ENCODE measurements at places on chromosomes 3 and 15.

GRCh38 chr3:32288819-32289218 lies 50.3 kb downstream of the CMTM8 start:
- peak; percentile 64 for DNase-seq

GRCh38 chr15:67148196-67148701 lies 82.8 kb downstream of the SMAD3 start:
- no peak for DNase-seq

DNA sequence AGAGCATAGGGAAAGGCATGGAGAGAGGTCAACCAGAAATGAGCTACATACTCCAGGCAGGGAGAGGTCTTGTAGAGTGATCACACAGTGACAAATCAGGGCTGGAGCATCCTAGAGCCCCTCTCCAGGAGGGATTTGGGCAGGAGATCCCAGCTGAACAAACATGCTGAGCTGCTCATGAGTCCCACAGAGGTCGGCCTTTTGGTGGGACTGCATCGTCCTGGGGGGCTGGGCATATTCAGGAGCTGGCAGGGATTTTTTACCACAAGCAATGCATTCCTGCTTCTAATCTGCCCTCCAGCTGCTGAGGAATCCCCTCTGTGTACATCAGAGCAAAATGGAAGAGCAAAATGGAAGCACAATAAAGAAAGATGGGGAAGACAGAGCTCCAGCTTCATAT lies 94.9 kb downstream of the NTRK3 start:
- no peak for DNase-seq

GRCh38 chr3:71744738-71745137 lies 8.9 kb upstream of the GPR27 start:
- no peak for DNase-seq

GRCh38 chr3:101828276-101828675 lies 21.0 kb upstream of the NFKBIZ start:
- no peak for DNase-seq

DNA sequence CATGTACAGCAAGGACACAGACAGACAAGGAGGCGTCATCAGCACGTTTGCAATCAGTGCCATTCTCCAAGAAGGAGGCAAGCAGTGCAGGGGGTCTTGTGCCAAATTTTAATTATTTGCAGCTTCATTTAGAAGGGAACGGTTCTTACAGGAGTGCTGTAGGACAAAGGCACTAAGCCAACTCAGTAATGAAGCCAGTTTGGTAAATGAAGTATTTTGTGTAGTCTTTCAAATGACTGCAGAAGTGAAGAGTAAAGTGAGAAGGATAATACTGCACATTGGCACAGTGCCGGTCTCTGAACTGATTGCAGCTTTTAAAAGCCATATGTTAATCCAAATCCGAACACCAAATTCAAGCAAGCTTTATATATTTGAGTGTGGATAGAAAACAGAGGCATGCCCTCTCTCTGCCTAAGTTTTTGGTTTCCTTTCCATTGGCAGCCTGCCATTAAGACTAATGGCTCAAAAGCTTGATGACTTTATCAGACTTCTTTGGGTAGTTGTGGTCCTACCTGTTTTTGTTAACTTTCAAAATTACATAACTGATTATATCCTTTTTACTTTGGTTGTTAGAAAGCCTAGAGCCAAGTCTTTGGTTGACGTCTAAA lies 101.3 kb downstream of the SENP2 start:
- DNase-seq, result no peak

- DNase-seq, result no peak
Measured at GRCh38 chr15:68794307-68794706, 26.4 kb downstream of the ANP32A start.

- DNase-seq, result no peak
Measured at GRCh38 chr3:25558796-25559195, 105.9 kb downstream of the TOP2B start.

DNA sequence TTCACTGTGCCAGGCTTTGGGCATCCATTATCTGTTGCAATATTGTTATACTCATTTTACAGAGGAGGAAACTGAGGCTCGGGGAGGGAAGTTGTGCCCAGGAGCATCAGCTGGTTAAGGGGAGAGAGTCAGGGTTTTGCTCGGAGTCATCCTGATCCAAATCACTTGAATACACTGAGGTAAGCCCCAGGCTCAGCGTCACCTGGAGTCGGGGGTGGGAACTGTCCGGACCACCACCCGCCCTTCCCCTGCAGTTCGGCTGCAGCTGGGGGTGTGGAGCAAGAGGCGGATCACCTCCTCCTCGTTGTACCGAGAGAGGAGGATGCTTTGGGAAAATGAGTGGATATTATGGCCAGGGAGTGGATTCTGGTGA lies 646 bp downstream of the HRH1 start:
- no peak for DNase-seq

- DNase-seq, result no peak
Measured at GRCh38 chr15:57752436-57752835, 45.9 kb downstream of the POLR2M start.

DNA sequence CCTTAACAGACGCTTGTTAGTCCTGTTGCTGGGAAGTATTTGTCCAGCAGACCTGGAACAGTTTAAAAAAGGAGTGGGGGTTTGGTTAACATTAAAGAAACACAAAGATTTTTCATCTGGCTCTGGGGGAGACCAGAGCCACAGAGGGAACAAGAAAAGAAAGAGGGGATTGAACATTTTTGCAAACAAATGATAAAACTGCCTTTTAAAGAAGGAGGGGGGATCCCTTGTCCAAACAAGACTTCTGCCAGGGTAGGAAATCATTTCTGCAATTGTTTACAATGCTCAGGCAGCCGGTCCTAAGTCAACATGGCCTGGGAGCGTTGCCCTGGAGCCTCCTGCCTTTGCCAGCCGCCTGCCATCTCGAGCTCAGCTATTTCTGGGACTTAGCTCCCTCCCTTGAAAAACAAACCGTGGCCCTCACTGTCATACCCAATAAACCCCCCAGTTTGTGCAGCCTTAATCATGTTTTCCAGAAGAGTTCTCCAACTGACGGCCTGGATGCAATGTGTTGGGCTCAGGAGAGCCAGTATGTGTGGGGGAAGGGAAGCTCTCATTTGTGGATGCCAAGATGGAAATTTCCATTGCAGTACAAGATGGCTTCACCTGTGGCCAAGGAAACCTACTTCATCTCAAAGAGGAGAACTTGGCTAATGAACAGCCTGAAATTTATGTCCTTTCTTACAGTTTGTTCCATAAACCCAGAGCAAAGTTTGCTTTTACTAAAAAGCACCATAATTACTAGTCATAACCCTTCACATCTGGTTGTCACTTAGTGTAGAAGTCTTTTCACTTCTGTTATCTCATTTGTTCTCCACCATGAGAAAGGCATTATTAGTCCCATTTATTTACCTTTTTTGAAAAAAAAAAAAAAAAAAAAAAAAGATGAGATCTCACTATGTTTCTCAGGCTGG lies 75.9 kb upstream of the RNU6-1 start:
- no peak for DNase-seq

GRCh38 chr3:47581422-47581821 lies 2.8 kb upstream of the CSPG5 start:
- no peak for DNase-seq

- no peak for DNase-seq
Measured at GRCh38 chr3:193637831-193638230, 44.8 kb downstream of the OPA1 start.

GRCh38 chr3:72082186-72082715 lies 297.3 kb upstream of the PROK2 start:
- no peak for DNase-seq

GRCh38 chr3:36904641-36905040 lies 40.2 kb downstream of the TRANK1 start:
- DNase-seq, result no peak

DNA sequence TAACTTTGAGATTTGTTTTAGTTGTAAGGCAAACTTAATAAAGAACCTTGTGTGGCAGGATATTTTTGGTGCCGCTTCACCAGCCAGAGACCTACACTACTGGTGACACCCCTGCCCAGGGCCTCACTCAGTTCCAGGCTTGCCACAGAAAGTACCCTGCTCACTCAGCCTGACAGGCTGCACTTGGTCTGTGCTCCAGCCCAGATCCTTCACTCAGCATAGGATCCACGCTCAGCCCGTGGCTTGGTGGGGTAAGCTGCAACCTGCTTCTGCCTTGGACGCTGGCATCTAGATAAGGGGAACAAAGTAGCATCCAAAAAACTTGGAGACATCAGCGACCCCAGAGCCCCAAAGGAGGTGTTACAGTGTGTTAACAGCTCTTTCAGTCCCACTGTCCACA lies 825.5 kb downstream of the EPHA3 start:
- DNase-seq, result no peak

- no peak for DNase-seq
Measured at GRCh38 chr3:108051005-108051404, 39.8 kb downstream of the CD47 start.

GRCh38 chr15:38991126-38991525 lies 426.5 kb upstream of the RASGRP1 start:
- DNase-seq, result no peak

- no peak for DNase-seq
Measured at GRCh38 chr15:43095243-43095642, 10.6 kb downstream of the UBR1 start.

DNA sequence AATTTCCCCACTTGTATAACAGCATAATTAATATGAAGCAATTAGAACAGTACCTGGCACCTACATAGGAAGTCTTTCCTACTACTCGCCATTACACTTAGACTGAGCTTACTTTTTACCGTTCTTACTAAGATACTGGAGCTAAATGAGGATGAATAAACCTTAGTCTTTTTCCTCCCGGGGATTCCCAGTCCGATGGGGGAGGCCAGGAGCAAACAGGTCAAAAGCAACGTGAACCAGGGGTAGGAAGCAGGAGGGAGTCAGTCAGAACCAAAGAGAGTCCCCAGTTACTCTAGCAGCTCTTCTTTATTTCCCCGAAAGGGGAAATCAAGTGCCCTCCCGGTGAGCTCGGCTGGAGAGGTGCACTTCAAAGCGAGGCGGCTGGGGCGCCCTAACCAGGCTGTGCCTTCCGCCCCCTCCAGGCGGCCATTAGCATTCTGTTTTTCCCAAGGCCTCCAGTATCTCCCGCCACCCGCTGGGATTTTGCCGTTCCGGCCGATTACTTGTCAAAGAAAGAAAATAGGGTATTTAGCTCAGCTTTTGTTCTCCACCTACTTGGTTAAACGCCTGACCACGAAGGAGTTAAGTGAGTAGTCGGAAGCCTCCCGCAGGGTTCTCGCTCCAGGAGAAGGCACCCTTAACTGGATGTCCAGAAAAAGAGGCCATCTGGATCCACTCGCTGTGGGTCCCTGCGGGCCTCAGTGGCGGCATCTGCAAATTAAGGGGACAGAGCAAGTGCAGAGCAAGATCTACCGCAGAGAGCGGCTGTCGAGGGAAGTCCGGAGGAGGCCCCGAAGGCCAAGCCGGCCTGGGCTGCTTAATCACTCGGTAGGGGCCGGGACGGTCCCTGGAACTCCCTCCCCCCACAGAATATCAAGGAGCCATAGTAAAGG lies 6.3 kb upstream of the EOMES start:
- no peak for DNase-seq

DNA sequence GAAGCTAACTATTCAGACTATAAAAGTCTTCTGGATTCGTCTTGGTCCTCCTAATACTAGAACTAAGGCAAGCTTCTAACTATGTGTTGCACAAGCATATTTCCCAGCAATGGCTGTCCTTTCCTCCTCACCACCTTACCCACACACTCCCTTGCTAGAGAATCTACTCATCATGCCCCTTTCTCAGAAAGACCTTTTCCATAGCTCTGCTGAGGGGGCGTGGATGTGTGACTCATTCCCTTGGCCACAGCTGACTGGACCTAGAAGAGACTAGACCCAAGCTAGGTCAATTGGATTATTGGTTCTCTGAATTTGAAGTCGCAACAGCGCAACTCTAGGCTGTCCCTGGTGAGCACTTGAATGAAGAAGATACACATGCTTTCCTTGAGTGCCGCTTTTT lies 47.1 kb downstream of the ERC2 start:
- DNase-seq, result no peak

DNA sequence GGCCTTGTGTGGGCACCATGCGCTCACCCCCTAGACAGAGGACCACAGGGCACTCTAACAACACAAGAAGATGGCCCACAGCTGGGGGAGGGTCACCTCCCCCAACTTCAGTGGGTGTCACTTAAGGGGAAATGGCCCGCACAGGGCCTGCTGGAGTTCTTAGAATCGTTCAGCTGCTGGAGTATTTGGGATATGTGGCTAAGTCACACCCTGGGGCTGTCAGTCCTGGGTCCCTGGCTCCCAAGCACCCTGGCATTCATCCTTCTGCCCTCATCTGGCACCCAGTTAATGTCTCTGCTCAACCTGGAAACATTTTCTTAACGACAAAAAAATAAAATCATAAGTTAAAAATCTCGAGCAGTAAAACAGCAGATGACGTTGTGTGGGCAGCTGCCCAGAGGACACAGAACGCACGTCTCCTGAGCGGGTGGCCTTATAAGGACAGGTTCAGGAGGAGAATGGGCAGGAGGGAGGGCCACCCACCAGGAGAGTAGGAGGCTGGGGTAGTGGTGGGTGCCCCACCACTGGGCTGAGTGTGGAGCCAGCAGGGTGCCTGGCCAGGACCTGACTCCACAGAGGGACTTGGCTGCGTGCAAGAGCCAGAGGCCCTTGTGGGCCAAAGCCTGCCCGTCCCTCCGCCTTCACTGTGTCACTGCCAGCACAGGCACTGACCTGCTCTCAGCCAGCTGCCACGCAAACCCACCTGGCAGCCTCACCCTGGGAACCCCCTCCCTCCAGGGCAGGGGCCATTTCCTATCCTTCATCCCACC lies 11.5 kb downstream of the KBTBD13 start:
- no peak for DNase-seq

DNA sequence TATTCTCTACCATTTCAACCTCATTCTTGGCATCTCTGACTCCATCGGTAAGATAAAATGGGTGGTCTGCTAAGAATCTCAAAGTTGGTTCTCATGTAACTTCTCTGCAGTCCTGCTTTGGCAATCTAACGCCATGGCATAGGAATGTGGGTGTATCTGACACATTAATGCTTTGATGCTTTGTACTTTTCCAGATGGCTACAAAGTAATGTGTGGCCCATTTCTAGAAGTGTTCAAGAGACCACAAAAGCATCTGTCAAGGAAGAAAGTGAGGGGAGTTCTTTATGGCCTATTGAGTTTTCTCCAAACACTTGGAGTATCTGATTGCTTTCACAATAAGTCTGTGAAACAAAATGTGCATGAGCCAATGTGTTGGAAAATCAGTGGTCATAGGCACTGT lies 339.9 kb upstream of the TGFBR2 start:
- no peak for DNase-seq

- DNase-seq, result no peak
Measured at GRCh38 chr3:181711325-181712135, at the start of gene SOX2. TSS of gene SOX2 (plus strand) at chr3:181711925. CDS start at chr3:181712361, 436 bp downstream.

GRCh38 chr3:128499724-128500275 lies 6.8 kb upstream of the GATA2 start:
- no peak for DNase-seq

GRCh38 chr3:76653640-76654251 lies 386.2 kb upstream of the ROBO2 start:
- DNase-seq, result no peak

DNA sequence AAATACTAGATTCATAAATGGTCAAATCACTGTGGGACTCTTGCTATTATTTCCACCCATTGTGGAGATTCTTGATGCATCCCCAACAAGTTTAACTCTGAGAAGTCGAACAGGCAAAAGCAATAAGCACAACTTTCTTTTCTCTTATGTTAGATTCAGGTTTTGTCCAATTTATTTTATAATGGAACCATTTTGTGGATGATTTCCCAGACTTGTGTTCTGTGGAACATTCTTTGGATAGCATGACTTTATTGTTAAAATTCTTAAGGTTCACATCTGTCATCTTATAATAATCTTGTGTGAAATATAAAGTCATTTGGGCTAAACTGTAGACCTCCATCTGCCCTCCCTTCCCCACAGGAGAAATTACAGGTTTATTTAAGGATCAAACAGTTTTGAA lies 213.7 kb downstream of the LPP start:
- no peak for DNase-seq

GRCh38 chr3:12396471-12396870 lies 87.8 kb upstream of the TSEN2 start:
- no peak for DNase-seq
